Tongue (tissue), 3 donors: ENCODE measurements at places on chromosomes 5 and 9. TPM values are rescaled to one million over a fixed set of nuclear protein-coding genes. Genes with fewer than 3 reads are reported as not detected.

DNA sequence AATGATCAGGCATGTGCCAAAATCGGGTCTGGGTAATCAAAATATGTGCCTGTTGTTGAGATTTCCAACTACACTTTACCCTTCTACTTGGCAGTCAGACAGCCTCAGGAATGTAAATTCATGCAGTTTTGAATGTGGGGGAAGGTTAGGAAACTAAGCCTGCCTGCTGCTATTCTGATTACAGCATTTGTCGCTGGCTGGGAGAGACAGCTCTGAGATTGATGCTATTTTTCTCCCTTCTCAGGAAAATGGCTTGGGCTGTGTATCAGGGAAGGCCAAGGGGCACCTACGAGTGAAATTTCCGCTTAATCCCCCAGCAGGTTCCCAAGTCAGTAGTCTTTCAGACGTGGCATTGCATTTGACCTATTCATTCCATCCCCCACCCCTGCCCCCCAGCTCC, 3.6 kb upstream of the RGS7BP start:
- no peak for DNase-seq

DNA sequence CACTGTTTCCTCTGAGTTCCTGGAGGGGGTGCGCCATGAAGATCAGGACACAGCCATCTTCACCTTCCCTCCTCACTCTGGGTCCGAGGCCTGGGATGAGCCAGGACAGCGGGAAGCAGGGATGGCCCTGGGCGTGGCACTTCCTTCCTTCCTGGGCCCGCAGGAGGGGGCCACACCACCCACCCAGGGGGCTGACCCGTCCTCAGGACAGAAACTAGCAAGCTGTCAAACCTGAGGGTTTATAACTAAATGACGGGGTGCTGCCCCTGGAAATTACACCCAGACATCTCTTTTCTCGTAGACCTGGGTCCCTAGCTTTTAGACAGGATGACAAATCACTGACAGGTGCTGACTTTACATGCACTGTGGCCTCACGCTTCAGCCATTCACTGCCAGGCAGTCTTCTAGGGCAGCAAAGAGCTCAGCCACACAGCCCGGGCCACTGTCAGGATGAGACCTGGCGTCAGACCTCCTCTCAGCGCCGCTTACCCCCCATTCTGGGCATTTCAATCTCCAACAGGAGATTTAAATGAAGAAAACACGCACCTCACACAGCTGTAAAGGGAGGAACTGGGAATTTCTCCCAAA, 8.1 kb downstream of the FCN2 start:
- DNase-seq: peak; percentile 86

DNA sequence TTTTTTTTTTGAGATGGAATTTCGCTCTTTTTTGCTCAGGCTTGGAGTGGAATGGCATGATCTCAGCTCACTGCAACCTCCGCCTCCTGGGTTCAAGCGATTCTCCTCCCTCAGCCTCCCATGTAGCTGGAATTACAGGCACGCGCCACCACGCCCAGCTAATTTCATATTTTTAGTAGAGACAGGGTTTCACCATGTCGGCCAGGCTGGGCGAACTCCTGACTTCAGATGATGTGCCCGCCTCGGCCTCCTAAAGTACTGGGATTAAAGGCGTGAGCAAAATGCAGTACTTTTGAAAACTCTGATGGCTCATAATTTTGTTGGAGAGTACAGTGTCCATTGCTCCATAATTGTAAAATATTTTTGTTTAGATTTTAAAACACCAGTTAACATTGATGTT, 52.6 kb downstream of the CCNH start:
- no peak for DNase-seq

GRCh38 chr5:113491022-113491421, 2.8 kb upstream of the MCC start:
- DNase-seq: no peak

DNA sequence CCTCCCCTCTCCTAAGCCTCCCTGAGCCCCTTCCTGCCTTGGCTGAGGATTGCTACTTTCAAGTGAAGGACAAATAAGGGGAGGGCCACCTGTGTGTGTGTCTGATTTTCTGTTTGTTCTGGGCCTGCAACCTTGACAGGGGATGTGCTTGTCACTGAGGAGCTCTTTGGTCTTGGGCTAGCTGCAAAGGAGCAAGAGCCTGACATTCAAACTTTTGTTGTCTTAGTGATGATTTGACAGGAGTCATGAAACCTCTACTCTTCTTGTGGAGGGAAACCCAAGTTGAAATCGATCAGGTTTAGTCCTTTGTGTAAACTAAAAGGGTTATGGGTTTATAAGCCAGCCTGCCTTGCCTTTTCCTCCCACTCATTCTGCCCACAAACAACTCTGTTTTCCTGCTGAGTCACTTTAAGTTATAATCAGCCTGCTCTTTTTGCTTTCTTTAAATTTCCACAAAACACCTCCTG, 16.9 kb downstream of the CLTA start:
- no peak for DNase-seq

DNA sequence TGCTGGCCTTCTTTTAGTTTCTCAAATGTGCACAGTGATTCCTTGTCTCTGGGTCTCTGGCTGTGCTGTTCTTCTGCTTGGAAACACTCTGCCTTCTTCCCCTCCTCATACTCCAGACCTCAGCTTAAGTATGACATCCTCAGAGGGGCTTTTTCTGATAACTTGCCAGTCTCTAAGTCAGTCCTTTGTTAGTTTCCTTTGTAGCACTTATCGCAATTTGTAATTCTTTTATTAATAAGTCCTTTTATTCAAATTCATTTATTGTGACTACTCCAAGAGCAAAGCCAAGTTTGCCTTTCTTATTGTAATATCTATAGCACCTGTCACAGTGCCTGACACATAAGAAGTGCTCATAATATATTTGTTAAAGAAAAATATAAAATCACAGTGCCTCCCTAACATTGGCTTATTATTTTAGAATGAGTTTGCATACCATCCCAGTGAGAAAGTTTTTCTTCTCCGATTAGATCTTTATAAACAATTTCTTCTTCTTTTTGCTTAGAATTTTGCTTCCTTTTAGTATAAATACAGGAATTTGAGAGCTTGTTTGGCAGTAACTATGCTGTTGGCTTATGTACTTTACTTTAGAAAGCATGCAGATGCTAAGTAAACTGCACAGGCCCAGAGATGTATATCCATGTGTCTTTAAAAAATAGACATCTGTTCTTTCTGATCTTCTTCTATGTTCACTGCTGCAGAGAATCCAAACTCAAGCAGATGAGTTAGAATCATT, 198.0 kb downstream of the GAS1 start:
- DNase-seq: no peak

DNA sequence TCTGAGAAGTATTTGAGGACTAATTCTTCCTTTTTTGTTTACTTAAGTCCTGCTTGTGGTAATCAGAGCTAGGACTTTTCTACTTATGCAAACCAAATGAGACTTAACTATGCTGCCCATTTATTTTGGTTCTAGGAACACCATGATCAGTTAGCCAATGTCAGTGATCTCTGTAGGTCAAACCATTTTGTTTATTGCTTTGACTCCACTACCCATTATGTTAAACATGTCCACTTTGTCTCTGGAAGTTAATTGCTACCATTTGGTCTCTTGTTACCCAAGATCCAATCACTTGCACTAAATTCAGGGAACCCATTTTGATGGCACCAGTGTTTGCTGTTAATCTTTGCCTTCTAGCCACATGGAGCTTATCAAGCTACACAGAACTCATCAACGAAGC, 161.9 kb downstream of the CCDC171 start:
- DNase-seq: no peak

GRCh38 chr5:179044765-179045164, 15.4 kb upstream of the ZNF354C start:
- no peak for DNase-seq

SYNPO gene
- total RNA-seq: 36.6 TPM

EGFL7 gene
- total RNA-seq: 57.1 TPM
